ENCODE measurements at places on chromosomes 7 and 10.
A peak's percentile ranks its signal among the peaks of the same experiment; 100 is the strongest.

- DNase-seq: peak; percentile 52
Observed at GRCh38 chr10:59903871-59904270, 2.5 kb downstream of the CCDC6 start.

GRCh38 chr10:126011995-126012394 lies 115.6 kb downstream of the FANK1 start:
- no peak for DNase-seq

GRCh38 chr10:101716891-101717659 lies 22.1 kb upstream of the FBXW4 start:
- no peak for DNase-seq

DNA sequence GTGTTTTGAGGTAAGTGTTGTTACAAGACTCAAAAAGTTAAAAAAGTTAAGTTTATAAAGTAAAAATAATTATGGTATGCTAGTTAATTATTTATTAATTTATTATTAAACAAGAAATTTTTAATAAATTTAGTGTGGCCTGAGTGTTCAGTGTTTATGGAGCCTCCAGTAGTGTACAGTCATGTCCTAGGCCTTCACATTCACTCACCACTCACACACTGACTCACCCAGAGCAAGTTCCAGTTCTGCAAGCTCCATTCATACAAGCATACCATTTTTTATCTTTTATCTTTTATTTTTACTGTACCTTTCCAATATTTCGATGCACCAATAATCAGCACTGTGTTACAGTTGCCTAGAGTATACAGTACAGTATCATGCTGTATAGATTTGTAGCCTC lies 381.2 kb upstream of the MGMT start:
- no peak for DNase-seq

DNA sequence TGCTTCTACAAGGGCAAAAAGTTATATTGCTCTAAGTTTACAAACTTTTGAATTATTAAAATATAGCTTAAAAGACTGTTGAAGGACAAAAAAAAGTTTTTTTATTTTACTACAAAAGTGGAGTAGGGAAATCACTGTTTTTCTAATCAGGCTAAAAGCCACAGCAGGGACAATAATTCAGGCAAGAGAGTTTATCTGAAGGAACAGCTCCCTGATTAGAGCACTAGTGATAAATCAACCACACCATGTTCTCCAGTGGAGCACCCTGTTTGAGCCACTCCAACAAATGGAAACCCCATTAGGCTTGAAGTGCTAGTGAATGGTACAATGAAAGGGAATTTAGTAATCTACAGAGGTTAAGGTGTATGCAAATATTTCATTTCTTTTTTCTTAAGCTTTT lies 357.1 kb downstream of the SEMA3D start:
- DNase-seq: no peak

GRCh38 chr7:150974468-150975391 lies 3.4 kb downstream of the KCNH2 start:
- DNase-seq: no peak

DNA sequence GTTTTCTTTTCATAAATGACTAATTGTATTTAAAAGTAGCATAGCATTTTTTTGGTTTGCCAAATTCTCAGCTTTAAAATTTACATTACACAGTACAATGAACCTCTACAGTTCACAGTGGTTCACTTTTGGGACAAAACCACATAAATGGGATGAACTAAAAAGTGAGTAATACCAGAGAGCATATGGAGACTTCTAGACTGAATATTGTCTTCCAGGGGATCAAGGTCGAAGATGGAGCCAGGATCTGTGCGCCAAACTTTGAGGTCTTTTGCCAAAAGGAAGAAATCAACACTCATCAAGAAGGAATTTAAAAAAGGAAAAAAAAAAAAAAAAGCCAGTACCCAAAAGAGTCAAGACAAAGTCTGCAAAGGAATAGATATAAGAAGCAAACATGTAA lies 87.5 kb downstream of the NEBL start:
- no peak for DNase-seq

DNA sequence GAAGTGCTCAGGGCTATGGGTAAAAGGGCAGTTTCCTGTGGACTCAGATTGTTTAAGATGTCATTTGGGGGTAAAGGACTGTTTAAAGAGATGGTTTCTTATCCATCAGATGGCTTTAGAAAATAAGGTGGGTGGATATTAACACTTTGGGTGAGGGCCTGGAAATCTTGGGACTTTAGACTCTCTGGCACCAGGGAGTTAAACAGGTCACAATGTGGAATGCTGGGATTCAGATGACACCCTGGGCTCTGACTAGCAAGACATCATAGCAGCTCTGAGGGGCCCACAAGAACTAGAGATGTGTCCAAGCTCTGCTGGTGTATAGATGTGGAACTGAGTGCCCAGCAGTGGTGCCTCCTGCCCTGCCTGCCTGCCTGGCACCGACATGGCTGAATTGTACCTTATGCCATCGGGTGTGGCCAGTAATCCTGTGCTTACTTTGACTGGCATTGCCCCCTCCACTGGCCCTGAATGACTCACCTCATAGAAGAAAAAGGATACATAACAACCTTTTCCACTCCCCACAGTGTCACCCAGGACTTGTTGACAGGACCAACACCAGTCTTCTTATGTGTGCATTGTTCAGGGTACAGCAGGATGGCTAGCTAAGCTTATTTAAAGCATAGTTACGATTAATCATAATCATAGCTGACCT lies 100.0 kb upstream of the PRR15 start:
- no peak for DNase-seq

DNA sequence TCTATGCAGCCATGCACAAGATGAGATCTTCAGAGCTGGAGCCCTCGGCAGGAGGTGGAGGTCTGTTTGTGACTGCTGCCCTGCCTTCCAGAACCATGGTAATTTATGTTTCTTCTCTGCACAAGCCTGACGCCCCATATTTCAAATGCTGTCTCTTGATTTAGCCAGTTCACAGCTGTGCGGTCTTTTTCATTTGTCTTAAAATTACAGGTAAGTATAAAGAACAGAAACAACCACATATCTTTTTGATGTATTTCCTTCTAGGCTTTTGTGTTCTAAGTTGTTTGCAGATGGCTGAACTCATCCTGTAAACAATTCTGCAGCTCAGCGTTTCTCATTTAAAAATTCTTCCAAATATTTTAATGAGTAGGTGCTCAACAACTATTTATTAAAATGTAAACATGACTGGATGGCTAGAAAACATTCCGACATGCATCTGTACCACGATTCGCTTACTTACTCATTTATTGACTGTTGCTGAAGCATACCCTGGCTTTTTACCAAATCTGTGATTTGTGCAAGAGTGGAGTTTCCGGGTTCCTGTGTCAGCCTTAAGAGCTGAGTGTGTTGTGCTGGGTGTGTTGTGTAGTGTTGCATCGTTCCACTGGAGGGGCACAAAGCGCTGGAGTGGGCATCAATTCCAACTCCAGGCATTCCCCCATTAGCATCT lies 58.9 kb downstream of the PIP4K2A start:
- DNase-seq: no peak

GRCh38 chr7:116324582-116324981 lies 114.2 kb downstream of the TES start:
- DNase-seq: no peak

GRCh38 chr10:5446390-5446926 lies 34.1 kb downstream of the NET1 start:
- no peak for DNase-seq

DNA sequence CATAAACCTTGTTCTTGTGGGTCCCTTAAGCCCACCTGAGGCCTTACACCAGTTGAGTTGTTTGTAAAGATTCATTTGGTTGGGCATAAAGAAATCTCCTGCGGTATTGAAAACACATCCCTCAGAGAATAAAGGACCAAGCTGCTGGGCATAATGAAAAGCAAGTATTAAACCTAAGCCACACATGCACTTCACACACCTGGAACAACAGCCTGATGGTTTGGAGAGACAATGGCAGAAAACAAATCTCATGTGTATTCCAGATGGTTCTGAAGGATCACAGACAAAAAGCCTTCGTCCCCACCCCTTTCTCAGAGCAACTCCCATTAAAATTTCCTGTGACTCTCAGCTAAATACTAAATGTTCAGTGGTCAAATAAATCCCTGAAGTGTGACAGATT lies 44.2 kb downstream of the FEZF1 start:
- DNase-seq: no peak

DNA sequence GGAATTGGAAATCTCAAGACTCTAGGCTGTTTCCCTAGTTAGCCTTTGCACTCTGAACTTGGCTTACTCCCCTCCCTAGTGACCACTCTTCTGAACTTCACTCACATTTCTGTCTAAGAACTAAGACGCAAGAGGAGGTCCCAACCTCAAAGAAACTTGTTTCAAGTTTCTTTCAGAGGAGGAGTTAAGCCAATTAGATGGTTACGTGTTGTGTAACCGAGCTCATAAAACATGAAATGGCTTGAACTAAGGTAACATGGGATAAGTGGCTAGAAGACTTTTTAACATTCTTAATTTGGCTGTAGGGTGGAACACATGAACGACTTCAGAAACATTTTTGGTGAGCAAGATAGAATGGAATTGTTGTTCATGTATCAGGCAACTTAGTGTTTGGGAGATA lies 39.5 kb upstream of the SEC61G start:
- no peak for DNase-seq

DNA sequence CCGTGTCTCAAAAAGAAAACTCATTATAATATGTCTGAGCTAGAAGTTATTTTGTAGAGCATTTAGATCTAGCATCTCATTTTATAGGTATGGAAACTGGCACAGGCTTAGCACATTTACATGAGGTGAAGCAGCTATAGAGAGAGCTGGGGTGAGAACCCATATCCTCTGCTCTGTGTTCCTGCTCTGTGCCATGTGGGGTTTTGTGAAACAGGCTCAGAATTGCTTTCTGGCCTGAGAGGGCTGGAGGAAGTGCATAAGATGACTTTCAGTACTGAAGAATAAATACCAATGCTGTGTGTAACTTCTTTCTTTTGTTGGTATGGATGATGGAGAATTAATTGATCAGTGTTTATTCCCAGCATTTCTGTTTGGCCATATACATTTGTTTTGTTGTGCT lies 159.1 kb downstream of the LRRC4 start:
- DNase-seq: no peak

DNA sequence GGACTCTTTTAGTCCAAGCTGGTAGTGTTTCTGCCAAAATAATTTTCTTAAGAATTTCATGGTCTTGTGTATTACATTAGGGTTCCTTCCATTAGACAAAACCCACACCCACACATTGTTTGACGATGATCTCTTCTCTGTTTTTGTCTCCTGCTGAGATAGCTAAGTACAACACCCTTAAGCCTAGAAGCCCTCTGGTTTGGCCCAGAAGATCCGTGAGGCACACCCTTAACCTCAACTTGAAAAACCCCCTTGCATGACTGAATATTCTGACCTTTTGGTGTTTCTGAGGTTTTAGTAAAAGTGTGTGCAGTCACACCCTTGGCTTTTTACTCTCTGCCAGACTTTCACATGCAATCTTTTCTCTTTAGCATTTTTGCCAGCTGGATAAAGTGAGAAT lies 29.3 kb upstream of the ERCC6 start:
- no peak for DNase-seq

DNA sequence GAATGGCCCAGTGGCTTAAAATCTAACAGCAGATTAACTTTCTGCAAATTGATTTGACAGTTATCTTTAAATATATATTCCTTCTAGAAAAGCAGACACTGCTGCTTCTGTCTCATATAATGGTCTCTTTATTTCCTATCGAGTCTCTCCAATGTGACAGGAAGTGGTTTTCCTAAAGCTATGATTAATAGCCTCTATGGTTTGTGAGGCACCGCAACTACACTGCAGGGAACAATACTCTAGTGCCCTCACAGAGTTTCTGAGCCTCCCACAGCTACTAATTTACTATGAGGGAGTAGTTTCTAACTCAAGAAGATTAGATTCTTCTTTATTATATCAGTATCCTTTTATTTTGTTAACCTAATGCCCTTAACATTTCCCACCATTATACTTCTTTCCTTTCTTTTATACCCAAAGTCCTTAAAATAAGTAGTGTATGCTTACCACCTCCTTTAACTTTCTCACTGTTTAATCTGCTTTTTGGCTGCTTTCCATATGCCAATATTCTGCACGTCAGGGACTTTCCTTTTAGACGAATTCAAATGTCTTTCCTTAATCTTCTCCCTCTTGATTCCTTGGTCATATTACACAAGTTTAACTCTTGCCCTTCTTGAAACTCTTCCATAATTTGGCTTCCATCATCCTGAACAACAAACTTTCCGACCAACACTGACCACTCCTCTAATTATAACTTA lies 23.8 kb upstream of the AHR start:
- no peak for DNase-seq

DNA sequence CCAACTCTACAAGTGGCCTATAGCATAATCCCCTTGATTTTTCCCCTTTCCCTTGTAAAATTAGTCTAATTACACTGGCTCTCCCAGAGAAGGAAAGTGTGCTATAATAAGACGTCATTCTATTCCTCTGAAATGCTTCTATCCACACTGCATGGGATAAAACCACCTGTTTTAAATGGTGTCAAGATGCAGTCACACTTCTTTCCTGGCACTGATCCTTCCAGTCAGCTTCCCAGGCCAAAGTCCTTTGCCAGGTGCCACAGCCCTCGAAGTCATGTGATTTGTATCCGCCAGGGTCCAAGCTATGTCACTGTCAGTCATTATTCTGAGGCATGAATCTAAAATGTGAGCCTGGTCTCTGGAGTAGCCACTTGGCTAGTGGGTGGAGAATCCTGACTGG lies 169.0 kb upstream of the KIAA1217 start:
- DNase-seq: no peak

DNA sequence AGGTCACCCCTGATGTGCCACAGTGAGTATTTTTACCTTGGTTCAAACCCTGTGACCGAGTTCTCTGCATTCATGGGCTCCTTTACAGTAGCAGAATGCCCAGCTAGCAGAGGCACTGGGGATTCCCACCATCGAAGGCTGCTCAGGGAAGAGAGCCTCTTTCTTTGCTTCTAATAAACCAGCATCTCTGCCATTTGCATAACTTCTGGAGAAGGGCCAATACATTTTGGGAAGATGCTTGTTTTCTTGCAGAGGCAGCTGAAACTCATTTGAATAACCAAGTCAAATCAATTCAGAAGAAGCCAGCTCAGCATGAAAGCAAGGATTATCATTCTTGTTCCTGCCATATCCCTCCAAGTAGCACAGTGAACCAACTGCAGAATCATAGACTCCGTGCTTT lies 82.9 kb upstream of the WDR11 start:
- DNase-seq: no peak

GRCh38 chr10:42962110-42962901 lies 114.6 kb upstream of the RET start:
- DNase-seq: no peak
